NCI-H1092 (cell line): ENCODE measurements at places on chromosomes 3 and 15.

- no peak for DNase-seq
Observed at GRCh38 chr3:81788610-81789009, 27.2 kb upstream of the GBE1 start.

- DNase-seq, result no peak
Observed at GRCh38 chr3:331881-332280, 135.3 kb downstream of the CHL1 start.

- no peak for DNase-seq
Observed at GRCh38 chr15:60713119-60714084, 234.5 kb upstream of the ICE2 start.

DNA sequence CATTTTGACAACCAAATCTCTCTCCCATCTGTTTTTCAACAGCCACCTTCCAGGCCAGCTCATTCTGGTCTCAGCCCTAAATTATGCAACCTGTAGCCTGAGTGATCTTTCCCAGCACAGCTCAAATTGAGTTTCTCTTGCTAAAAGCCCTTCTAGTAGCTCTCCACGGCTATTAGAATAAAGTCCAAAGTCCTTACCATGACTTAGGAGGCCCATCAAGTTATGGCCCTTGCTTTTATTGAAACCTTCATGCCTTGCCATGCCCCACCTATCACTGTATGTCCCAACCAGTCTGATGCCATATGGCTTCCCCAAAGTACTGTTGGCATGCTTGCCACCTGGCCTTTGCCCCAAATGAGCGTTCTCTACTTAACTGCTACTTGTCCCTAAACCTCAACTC is 303.5 kb upstream of the GADL1 start:
- DNase-seq, result no peak

GRCh38 chr3:59820352-59820934 is 770.6 kb upstream of the CFAP20DC start:
- no peak for DNase-seq

DNA sequence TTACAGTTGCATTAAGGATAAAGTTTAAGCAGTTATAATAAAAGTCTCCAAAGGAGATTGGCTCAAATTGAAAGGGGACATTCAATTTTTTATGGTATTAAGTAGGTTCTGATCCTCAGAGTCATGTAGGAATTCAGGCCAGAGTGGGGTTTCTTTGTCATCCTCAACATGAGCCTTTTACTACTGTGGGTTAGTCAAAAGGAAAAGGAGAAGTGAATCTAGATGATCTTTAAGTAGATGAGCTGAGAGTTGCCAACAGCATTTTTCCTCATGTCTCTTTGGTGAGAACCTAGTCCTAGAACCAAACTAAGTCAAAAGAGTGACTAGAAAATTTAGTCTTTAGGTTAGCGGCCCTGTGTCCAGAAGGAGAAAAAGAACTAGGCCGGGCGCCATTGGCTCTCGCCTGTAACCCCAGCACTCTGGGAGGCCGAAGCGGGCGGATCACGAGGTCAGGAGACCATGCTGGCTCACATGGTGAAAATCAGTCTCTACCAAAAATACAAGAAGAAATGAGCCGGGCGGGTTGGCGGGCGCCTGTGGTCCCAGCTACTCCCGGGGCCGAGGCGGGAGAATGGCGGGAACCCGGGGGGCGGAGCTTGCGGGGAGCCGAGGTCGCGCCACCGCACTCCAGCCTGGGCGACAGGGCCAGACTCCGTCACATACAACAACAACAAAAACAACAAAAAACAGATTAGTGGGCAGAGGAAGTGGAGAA is 4.2 kb upstream of the CHL1 start:
- no peak for DNase-seq

DNA sequence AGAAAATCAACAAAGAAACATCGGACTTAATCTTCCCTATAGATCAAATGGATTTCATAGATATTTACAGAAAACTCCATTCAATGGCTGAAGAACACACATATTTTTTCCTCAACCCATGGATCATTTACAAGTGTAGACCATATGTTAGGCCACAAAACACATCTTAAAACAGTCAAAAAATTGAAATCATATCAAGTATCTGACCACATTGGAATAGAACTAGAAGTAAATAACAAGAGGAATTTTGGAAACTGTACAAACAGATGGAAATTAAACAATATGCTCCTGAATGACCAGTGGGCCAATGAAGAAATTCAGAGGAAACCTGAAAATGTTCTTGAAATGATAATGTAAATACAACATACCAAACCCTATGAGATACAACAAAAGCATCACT is 323.1 kb upstream of the GPR149 start:
- no peak for DNase-seq

GRCh38 chr3:187044206-187044605 is 95.1 kb downstream of the RPL39L start:
- DNase-seq, result no peak

- DNase-seq, result no peak
Observed at GRCh38 chr15:100235030-100235617, 106.7 kb downstream of the ADAMTS17 start.

GRCh38 chr3:87288446-87288845 is 12.1 kb upstream of the POU1F1 start:
- no peak for DNase-seq

GRCh38 chr15:79501086-79501485 is 69.0 kb downstream of the MINAR1 start:
- DNase-seq, result no peak

DNA sequence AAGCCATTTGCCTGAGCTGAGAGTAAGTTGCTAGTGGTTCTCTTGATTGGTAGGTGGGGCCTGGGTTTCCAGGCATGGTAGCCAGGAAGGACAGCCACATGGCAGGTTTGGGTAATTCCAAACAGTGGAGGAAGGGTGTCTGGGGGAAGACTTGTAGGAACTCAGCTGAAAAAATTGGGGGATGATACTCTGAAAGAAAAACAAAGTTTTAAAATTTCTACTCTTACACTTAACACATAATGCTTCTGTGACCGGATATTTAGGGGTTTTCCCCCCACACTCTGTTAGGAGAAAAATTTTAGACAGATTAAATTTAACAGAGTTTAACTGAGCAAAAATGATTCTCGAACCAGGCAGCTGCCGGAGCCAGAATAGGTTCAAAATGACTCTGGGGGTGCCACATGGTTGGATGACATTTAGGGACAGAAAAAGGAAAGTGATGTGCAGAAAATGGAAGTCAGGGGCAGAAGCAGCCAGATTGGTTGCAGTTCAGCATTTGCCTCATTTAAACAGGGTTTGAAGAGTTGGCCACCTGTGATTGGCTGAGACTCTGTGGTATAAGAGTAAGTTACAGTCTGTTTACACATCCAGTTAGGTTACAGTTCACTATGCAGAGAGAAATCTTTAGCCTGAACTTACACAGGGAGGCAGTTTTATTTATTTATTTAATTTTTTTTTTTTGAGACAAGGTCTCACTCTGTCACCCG is 8.1 kb downstream of the B2M start:
- DNase-seq, result no peak

GRCh38 chr3:52014613-52015012 is 18.9 kb upstream of the RPL29 start:
- DNase-seq, result no peak

DNA sequence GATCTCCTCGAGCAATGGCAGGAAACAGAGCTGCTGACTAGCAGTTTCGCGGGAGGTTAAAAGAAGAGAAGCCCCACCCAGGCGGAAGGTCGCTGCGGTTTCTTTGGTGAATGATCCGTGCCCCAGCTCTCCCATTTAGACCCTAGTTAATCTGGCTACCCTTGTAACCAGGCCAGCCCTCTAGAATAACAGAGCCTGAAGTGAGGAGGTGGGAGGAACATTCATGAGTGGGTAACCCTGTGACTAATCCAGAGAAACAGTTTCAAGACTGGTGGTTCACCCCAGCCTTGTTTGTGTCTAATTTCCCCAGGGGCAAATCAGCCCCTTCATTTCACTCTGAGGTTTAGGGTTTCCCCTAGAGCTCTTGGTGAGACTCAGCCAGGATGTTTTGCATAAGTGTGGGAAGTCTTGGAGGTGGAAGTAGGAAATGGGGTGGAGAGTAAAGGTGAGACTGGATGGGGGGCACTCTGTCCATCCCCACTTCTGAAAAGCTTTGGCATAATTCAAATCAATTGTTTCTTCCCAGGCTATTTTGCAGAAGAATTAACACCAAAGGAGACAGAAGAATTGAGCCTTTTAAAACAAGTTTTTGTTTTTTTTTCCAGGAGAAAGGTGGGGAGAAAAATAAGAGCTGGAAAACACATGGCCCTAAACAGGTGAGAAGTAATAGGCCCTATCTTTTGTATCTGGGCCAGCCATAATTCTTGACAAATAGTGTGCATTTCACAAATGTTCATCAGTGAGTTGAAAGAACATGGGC is 303.1 kb downstream of the RPLP1 start:
- no peak for DNase-seq

DNA sequence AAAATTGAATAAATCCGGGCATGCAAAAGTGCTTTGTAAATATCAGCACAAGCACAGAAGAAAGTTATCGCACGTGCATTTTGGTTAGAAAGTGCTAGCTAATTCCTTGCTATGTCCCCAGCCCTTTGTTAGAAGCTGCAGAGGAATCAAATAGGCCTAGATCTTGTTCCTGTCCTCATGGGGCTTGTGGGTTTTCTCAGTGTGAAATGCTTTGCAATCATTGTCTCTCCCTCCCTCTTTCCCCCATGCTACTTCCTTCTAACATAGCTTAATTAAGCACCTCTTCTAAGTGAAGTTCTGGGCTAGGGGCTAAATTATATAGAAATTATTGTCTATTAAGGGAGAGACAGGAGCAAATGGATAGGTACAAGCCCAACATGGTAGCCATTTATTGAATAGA is 271.7 kb downstream of the RPLP1 start:
- no peak for DNase-seq

- DNase-seq, result no peak
Observed at GRCh38 chr3:35723480-35724097, 84.3 kb downstream of the ARPP21 start.

GRCh38 chr3:164897342-164897741 is 181.0 kb downstream of the SI start:
- peak; percentile 1 for DNase-seq

- DNase-seq, result no peak
Observed at GRCh38 chr3:123147754-123148535, 53.8 kb upstream of the SEC22A start.

- no peak for DNase-seq
Observed at GRCh38 chr3:12231431-12231830, 57.4 kb upstream of the PPARG start.

DNA sequence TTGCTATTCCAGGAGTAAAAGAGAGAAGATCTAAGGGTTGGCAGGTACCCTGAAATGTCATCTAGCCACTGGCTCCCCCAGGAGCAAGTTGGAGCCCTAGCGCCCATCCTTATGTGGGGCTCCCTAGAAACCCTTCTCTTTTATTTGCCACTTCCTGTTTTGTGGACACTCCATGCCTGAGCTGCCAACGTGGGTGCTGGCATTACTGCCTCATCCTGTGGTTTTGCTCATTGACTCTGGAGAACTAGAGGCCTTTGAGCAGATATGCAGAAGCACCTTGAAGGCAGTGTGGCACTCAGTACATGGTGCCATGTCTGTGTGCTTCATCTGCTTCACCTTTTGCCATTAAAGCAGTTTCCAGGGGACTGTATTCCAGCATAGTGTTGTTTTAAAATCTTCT is 8.1 kb downstream of the EDEM1 start:
- DNase-seq, result no peak

DNA sequence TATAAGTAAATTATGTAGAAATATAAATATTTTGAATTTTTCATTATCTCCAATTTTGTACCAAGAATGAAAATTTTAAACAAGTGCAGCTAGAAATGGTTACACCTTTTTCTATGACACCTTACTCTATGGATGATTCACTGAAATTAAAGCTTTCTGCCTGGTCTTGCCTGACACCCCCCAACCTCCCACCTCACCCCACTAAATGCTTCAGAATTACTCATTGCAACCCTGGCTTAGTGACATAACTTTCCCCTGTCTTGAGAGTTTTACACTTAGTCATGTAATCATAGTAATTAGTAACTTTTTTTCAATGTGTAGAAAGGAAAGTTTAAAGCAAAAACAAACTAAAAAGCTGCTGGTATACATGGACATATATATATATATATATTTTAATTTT is 42.0 kb upstream of the MEIS2 start:
- DNase-seq, result no peak

- no peak for DNase-seq
Observed at GRCh38 chr15:35321926-35322325, 224.0 kb downstream of the DPH6 start.

GRCh38 chr15:101140697-101141065 is 111.2 kb downstream of the CHSY1 start:
- DNase-seq, result no peak

DNA sequence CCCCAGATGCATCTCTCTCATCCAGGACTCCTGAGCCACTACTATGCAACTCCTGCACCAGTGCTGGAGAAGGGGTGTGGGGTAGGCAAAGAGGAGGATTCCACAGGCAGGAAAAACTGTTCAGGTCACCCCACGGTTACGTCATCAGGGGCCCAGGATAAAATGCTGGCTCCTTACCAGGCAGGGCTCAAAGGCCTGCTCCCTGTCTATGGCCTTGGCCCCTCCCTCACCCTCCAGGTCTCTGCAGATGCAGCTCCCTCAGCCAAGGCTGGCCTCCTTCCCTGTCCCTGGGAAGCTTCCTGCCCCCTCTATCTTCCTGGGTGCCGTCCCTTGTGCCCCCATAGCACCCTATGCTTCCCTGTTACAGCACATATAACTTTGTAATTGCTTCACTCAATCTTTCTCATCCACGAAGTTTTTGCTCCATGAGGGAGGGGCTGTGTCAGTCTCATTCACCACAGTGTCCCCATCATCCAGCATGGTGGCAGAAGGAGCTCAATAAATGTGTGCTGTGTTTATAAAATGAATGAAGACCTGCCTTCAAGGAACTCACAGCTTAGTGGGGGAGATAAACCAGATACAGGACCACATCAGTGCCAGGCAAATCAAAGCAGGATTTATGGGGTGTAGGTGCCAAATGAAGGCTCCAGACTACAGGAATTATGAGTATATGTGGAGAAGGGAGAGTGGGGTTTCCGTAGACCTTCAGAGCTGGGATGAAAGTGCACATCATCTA is 18.6 kb downstream of the KBTBD13 start:
- DNase-seq, result no peak

- DNase-seq, result no peak
Observed at GRCh38 chr3:179687967-179688535, 35.2 kb downstream of the USP13 start.

DNA sequence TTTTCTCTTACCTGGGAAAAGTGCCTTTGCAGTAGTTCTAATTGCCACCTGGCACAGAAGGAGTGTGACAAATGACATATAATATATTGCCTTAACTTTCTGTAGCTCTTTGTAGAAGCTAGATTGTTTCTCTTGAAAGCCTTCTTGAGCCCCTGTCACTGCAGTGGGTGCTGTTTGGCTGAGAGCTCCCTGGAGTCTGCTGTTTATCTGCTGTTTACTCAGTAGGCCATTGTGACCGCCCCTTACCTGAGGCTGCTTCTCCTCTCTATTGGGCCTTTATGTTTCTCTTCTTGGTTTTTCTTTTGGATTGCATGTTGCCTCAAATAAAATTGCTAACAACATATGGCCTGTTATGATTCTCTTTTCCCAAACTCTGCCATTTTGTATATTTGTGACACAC is 16.7 kb downstream of the MAP2K5 start:
- no peak for DNase-seq
